ENCODE measurements at places on chromosomes 16 and 17. TPM values are rescaled to one million over a fixed set of nuclear protein-coding genes. Genes with fewer than 3 reads are reported as not detected.

DNA sequence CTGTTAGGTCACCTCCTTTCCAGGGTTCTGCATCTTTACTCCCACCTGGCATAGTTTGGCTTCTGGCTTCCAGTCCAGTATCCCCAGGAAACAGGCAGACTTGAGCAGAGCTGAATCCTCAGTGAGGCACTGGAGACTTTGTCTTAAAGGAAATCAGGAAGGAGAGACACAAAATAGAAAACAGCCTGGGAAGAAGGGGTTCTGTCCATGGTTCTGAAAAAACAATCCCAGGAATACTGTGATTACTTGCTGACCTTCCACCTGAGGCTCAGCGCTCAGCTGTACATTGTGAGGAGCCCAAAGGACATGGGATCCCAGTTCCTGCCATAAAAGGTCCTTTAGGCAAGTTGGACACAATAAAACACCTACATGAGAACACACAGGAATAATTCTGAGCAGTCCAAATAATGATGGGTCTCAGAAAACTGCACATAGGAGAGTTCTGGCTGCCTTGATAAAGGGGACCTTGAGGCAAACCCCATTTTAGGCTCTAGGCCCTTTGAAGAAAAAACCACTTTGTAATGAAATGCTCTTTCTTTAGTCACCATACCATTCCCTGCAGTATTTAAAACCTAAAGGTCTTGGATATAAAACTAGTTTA is 81.4 kb upstream of the CRHR1 start:
- no peak for DNase-seq

DNA sequence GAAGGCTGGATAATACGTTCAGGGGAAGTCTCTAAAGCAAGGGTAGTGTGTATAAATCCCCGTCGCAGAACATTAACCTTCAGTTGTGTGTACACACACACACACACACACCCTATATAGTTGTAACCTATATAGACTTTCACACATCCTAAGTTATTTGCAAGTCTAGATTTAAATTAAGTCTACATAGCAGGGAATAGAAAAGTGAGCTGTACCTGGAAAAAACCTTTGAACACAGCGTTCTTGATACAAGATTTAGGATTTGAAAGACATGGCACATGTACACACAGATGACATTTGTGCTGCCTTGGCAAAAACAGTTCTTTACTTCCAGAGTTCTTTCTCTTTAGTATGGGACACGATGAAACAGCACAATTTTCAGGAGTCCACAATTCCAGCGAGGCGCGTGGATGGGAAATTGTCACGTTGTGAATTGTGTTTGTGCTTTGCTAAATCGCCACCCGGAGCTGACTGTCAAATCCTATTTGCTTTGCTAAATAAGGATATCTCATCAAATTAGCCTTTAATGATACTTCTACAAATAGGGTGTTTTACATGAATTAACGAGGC is 233.9 kb downstream of the MRTFB start:
- no peak for DNase-seq

The PHOSPHO1 gene
- polyA plus RNA-seq, result 0.05 TPM

The RND2 gene
- polyA plus RNA-seq, result 1.7 TPM

- DNase-seq, result no peak
These were observed 3.7 kb downstream of the TRAF7 start for GRCh38 chr16:2159175-2159838.
